ENCODE measurements at places on chromosomes 4 and X. TPM values are rescaled to one million over a fixed set of nuclear protein-coding genes. Genes with fewer than 3 reads are reported as not detected.
A peak's percentile ranks its signal among the peaks of the same experiment; 100 is the strongest.

The SYNPO2 gene
- polyA plus RNA-seq, result 39.9 TPM

The CHIC1 gene
- polyA plus RNA-seq, result 6.9 TPM

DNA sequence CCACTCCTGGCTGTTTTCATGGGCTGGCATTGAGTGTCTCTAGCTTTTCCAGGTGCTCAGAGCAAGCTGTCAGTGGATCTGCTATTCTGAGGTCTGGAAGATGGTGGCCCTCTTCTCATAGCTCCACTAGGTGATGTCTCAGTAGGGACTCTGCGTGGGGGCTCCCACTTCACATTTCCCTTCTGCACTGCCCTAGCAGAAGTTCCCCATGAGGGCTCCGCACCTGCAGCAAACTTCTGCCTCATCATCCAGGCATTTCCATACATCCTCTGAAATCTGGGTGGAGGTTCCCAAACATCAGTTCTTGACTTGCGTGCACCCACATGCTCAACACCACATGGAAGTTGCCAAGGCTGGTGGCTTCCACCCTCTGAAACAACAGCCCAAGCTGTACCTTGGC, 13.8 kb downstream of the GLRA3 start:
- no peak for DNase-seq

- no peak for DNase-seq
Observed at GRCh38 chrX:19904778-19905367, 17.5 kb upstream of the SH3KBP1 start.

DNA sequence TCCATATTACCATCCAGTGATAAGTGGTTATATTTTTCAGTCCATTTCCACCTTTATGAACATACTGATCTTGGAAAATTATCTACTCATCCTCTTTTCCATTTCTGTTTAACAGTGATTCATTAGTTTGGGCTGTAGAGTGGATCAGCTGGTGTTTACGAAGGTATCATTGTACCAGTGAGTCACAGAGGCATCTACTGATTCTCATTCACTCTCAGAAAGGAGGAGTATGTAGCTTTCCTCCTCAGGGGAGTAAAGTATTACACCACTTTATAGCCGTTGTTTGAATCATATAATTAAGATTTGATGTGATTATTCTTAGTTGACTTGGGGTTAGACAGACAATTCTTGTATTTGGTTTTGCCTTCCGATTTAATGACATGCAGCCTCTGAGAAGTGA, 74.7 kb downstream of the GALNT7 start:
- DNase-seq, result peak; percentile 31

DNA sequence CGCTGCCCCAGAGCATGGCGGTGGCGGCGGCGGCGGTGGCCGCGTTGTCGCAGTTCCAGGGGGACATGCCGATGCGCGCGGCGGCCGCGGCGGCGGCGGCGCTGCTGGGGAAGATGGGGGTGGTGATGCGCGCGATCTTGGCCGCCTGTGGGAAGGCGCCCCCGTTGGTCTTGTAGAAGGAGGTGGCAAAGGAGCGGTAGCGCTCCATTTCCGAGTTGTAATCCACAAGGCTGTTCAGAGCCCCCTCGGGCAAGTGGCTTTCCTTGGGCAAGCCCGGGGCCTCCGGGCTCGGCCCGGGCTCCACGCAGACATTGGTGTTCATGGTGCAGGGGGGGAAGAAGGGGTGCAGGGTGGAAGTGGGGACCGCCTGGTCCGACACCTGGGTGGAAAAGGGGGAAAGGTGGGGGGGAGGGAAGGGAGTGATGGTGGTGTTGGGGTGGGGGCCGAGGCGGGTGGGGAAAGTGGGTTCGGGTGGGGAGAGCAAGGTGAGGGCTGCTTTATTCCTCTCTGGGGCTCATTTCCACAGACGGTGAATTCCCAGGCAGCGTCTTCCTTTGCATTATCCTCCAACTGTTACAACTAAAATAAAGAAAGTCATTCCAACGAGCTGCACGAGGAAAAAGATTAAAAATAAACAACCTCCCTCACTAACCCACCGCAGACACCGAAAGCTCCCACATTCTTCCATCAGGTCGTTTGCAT, 3.1 kb downstream of the CXXC4 start:
- no peak for DNase-seq

DNA sequence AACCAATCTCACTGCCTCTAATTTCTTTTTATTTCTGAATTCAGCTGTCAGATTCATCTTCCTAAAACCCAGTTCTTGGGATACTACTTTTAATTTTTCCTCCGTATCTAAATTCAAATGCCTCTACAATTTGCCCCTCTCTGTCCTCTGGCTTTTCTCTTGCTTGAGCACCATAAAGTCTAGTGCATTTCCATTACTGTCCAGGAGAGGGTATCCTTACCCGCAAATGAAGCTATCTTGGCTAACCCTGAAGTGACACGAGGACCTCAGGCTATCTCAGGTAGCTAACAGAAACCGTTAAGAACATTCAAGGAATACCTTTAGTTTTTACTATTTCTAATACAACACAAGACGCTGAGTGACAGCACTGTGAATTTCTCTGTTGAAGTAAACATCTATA, 49.4 kb upstream of the PRR32 start:
- DNase-seq, result no peak

All from BJ (cell line).